ENCODE measurements at places on chromosomes 6 and 20. TPM values are rescaled to one million over a fixed set of nuclear protein-coding genes. Genes with fewer than 3 reads are reported as not detected.

ZSCAN23 gene
- 6.0 TPM for total RNA-seq

SMLR1 gene
- not detected for total RNA-seq

MYB gene
- 1.1 TPM for total RNA-seq

CST9L gene
- not detected for total RNA-seq

DEFB124 gene
- not detected for total RNA-seq

DNA sequence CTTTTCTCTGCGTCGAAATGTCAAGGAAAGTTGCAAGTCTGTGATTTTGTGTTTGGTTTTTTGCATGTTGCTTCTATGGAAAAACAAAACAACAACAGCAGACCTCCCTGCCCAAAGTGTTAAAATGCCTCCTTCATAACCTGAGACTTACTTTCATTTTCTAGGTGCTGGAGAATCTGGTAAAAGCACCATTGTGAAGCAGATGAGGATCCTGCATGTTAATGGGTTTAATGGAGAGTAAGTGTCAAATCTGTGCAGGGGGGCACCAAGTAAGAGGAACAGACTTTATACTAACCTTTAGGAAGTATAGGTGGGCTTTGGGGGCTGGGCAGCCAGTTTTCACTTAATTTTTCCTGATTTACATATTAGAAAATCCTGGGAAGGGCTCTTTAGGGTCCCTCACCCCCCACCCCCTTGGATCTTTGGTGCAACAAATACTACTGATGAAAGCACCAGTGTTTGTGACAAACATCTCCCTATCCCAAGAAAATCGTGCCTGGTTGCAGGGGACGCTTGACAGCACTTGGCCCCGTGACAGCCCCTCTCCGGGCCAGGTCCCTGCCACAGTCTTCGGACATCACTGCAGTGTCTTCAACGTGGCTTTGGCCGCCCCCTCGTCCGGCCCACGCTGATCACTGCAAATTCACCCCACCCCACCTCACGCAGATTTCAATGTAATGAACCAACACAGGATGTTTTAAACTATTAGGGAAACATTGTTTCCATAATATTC lies 43.1 kb downstream of the GNAS start:
- peaks cover 31% of the 10 kb centered on the region for H3K4me1 ChIP-seq
- H3K27me3 ChIP-seq, result no peaks in the 10 kb centered on the region
- H3K4me3 ChIP-seq, result peak overlapping the region; percentile 49
- H3K27ac ChIP-seq, result peak overlapping the region; percentile 66
- DNase-seq, result no peak
- H3K36me3 ChIP-seq, result no peaks in the 10 kb centered on the region

DNA sequence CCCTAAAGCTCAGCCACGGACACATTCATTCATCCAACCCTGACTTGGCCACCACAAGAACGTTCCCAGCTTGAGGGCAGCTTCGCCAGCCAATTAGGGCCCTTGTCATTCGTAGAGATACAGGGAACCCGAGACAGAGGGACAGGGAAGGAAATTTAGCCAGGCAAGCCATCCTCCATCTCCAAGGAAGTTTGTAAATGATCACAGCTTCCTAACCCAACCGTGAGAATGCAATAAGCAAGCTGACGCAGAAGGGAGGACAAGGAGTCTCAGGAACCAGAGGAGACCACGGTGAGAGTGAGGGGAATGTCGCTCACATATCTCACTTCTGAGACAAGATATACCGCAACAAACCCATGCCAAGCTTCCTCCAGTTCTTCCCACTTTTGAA lies 1.4 kb downstream of the TRAM2 start:
- peak overlapping the region; percentile 92 for H3K4me3 ChIP-seq
- H3K27me3 ChIP-seq, result no peaks in the 10 kb centered on the region
- DNase-seq, result no peak
- H3K27ac ChIP-seq, result peak overlapping the region; percentile 98
- H3K4me1 ChIP-seq, result peaks cover 6% of the 10 kb centered on the region

DNA sequence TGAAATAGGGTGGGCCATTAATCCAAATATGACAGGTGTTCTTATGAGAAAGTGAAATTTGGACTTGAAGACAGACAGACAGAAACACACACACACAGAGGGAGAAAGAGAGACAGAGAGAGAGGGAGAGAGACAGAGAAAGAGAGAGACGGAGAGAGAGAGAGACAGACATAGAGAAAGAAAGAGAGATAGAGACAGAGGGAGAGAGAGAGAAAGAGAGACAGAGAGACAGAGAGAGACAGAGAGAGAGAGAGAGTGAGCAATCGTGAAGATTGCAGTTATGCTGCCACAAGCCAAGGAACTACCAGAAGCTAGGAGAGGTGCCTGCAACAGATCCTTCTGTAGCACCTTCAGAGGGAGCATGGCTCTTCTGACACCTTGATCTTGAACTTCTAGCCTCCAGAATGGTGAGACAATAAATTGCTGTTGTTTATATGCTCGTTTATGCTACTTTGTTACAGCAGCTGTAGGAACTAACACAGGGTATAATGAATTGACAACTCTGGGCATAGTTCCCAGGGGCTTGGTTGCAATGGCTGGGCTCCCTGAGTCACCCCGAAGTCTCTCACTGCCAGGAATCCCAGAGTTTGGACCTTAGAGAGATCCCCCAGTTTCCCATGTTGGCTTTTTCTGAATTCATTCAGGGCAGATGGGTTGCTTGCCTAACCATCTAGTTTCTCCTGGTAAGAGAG lies 44.7 kb upstream of the ECI2 start:
- no peak overlapping the region for H3K27ac ChIP-seq
- no peak for DNase-seq
- peaks cover 3% of the 10 kb centered on the region for H3K27me3 ChIP-seq
- H3K4me1 ChIP-seq, result no peaks in the 10 kb centered on the region
- H3K4me3 ChIP-seq, result no peak overlapping the region
- H3K36me3 ChIP-seq, result no peaks in the 10 kb centered on the region

DNA sequence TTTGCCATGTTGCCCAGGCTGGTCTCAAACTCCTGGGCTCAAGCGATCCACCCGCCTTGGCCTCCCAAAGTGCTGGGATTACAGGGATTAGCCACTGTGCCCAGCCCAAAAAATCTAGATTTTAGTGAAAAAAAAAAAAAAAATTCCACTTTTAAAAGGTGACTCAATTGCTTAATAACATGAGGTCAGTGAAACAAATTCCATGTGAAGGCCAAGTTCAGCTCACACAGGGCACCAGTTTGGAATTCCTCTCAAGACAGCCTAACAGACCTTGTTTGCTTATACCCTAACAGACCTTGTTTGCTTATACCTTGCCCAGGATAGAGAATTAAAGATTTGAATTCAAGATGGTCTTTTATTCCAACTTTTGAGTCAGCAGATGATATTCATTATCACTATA lies 5.1 kb downstream of the RRBP1 start:
- DNase-seq, result no peak
- H3K4me1 ChIP-seq, result peaks cover 12% of the 10 kb centered on the region
- H3K27ac ChIP-seq, result no peak overlapping the region
- H3K4me3 ChIP-seq, result no peak overlapping the region
- no peaks in the 10 kb centered on the region for H3K27me3 ChIP-seq
- H3K36me3 ChIP-seq, result no peaks in the 10 kb centered on the region

GRCh38 chr20:58579069-58579818 lies 64.0 kb upstream of the APCDD1L start:
- H3K36me3 ChIP-seq, result no peaks in the 10 kb centered on the region
- H3K27me3 ChIP-seq, result no peaks in the 10 kb centered on the region
- H3K4me1 ChIP-seq, result no peaks in the 10 kb centered on the region
- no peak overlapping the region for H3K4me3 ChIP-seq
- H3K27ac ChIP-seq, result no peak overlapping the region

- H3K36me3 ChIP-seq, result no peaks in the 10 kb centered on the region
- no peaks in the 10 kb centered on the region for H3K4me1 ChIP-seq
- DNase-seq, result no peak
- no peaks in the 10 kb centered on the region for H3K27me3 ChIP-seq
- H3K27ac ChIP-seq, result no peak overlapping the region
- no peak overlapping the region for H3K4me3 ChIP-seq
These were observed 64.1 kb upstream of the NT5E start for GRCh38 chr6:85385636-85386315.

DNA sequence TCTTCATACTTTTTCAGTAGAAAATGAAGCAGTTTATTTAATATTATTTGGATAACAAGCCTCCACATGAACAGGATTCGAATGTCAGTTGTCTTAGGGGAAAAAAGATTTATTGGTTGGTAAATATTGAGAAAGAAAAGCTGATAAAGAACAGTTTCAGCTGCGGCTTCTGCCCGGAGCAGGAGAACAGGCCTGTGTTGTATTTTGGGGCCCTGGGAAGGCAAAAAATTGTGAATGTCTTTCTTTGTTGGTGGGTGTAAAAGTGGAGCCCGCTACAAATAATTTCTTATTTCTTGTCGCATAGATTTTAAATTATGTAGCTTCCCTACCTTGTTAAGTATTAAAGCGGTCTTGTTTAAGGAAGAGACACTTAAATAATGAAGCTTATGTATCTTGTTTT lies 90.5 kb upstream of the PAX1 start:
- no peaks in the 10 kb centered on the region for H3K4me1 ChIP-seq
- no peaks in the 10 kb centered on the region for H3K36me3 ChIP-seq
- H3K27ac ChIP-seq, result no peak overlapping the region
- no peak for DNase-seq

- no peaks in the 10 kb centered on the region for H3K27me3 ChIP-seq
- no peak overlapping the region for H3K27ac ChIP-seq
These were observed 364.3 kb upstream of the PTCHD4 start for GRCh38 chr6:48475275-48475674.

GRCh38 chr20:1900321-1900801 lies 5.2 kb downstream of the SIRPA start:
- H3K4me1 ChIP-seq, result no peaks in the 10 kb centered on the region
- H3K27ac ChIP-seq, result peak overlapping the region; percentile 40
- peak; percentile 46 for DNase-seq

DNA sequence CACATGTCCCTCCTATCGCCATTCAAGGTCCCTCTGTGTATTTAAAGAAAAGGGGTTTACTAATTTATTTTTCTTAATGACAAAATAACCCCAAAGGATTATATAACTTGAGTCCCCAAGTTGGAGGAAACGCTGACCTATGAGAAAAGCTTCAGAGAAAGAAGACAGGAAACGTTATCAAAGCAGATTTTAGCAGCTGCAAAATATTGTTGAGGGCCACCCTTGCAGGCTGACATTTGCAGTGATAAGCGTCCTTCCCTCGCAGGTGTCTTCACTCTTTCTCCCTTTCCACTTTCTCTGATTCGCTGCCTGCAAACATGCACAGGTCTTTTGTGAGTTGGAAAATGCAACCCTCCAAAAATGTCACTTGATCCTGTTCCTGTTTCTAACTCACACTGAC lies 103.2 kb upstream of the RIPOR2 start:
- no peaks in the 10 kb centered on the region for H3K27me3 ChIP-seq
- no peak overlapping the region for H3K4me3 ChIP-seq
- no peaks in the 10 kb centered on the region for H3K4me1 ChIP-seq
- no peaks in the 10 kb centered on the region for H3K36me3 ChIP-seq
- no peak for DNase-seq
- H3K27ac ChIP-seq, result no peak overlapping the region

- H3K27ac ChIP-seq, result no peak overlapping the region
- DNase-seq, result no peak
- no peaks in the 10 kb centered on the region for H3K4me1 ChIP-seq
- no peaks in the 10 kb centered on the region for H3K36me3 ChIP-seq
- H3K27me3 ChIP-seq, result no peaks in the 10 kb centered on the region
These were observed 290.2 kb downstream of the BTBD3 start for GRCh38 chr20:12207875-12208274.

GRCh38 chr6:94443701-94444100 lies 1024.3 kb upstream of the EPHA7 start:
- H3K27ac ChIP-seq, result no peak overlapping the region
- no peak overlapping the region for H3K4me3 ChIP-seq
- no peaks in the 10 kb centered on the region for H3K36me3 ChIP-seq
- H3K27me3 ChIP-seq, result no peaks in the 10 kb centered on the region
- no peaks in the 10 kb centered on the region for H3K4me1 ChIP-seq
- no peak for DNase-seq

DNA sequence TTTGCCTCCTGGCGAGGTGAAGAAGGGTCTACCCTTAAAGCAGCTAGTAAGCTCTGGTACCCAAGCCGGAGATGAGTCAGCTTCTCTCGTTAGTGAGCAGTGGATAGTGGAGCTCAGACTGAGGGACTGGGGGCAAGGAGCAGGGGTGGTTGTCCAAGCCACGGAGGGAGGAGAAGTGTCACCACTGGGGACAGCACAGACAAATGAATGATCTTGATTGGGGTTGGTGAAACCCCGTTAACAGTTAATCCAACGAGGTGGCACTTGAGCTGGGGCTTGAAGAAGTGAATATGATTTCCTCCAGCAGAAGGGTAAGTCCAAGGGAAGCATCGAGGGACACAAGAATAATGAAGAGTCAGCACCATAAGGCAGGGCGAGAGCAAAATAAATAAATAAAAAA lies 43.0 kb downstream of the JARID2 start:
- H3K27ac ChIP-seq, result no peak overlapping the region
- no peak for DNase-seq
- H3K27me3 ChIP-seq, result no peaks in the 10 kb centered on the region
- H3K4me1 ChIP-seq, result no peaks in the 10 kb centered on the region

DNA sequence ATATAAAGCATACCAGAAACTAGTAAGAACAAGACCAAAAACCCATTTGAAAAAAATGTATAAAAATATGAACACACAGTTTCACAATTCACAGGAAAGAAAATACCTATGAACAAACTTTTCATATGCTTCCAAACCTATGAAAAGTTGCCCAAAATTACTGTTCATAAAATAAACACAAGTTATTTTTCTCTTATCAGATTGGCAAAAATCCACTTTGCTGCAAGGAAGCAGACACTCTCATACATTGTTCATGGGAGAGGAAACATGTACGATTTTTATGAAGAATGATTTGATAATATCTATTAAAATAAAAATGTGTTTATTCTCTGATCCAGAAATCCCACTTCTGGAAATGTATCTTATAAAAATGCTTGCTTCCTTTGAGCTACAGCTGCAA lies 40.0 kb upstream of the OCSTAMP start:
- no peak overlapping the region for H3K27ac ChIP-seq
- H3K4me3 ChIP-seq, result no peak overlapping the region
- DNase-seq, result no peak
- H3K27me3 ChIP-seq, result no peaks in the 10 kb centered on the region
- H3K4me1 ChIP-seq, result no peaks in the 10 kb centered on the region
- H3K36me3 ChIP-seq, result no peaks in the 10 kb centered on the region

DNA sequence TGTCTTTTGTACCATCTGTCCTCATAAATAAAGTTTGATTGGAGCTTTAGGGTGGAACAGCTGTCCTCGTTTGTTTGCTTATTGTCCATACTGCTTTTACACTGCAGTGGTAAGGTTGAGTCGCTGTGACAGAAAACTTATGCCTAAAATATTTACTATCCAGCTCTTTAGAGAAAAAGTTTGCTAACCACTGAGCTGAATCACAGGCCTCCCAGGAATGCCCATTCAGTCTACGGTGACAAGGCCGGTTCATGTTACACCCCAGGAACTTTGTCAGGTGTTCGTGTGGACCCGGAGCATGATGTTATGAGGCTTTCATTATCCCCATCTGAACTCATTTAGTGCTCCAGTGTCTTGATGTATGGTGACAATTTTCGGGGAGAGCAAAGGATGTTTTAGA lies 401.1 kb downstream of the SAMD5 start:
- no peaks in the 10 kb centered on the region for H3K36me3 ChIP-seq
- H3K4me1 ChIP-seq, result no peaks in the 10 kb centered on the region
- H3K27ac ChIP-seq, result no peak overlapping the region
- no peaks in the 10 kb centered on the region for H3K27me3 ChIP-seq
- DNase-seq, result no peak

- no peak overlapping the region for H3K27ac ChIP-seq
- H3K27me3 ChIP-seq, result no peaks in the 10 kb centered on the region
- DNase-seq, result no peak
- no peaks in the 10 kb centered on the region for H3K36me3 ChIP-seq
These were observed 135.6 kb downstream of the EYA4 start for GRCh38 chr6:133376743-133377142.

- no peaks in the 10 kb centered on the region for H3K36me3 ChIP-seq
- H3K4me3 ChIP-seq, result no peak overlapping the region
- H3K27me3 ChIP-seq, result no peaks in the 10 kb centered on the region
- H3K27ac ChIP-seq, result peak overlapping the region; percentile 52
- no peaks in the 10 kb centered on the region for H3K4me1 ChIP-seq
These were observed 5.6 kb upstream of the PSORS1C2 start for GRCh38 chr6:31144296-31144969.
